ENCODE measurements at places on chromosomes 5 and 9.
A peak's percentile ranks its signal among the peaks of the same experiment; 100 is the strongest.

DNA sequence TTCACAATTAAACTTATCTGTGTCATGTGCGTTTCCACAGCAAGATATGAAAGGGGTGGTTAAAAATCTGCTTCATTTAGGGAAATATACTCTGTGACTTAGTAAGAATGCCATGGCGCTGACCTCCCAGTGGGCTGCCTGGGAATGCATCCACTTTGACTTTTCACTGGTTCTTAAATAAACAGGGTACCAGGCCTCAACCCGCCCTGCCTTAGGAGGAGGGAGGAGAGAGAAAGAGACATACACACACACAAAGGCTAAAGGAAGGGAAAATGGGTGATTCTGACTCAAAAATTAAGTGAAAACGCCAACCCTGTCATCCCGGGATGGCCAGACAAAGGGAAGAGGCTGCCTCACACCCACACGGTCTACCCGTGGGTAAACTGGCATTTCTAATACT is 122.1 kb downstream of the EBF1 start:
- DNase-seq: no peak

GRCh38 chr9:127654619-127655018 is 42.5 kb downstream of the STXBP1 start:
- DNase-seq: no peak

DNA sequence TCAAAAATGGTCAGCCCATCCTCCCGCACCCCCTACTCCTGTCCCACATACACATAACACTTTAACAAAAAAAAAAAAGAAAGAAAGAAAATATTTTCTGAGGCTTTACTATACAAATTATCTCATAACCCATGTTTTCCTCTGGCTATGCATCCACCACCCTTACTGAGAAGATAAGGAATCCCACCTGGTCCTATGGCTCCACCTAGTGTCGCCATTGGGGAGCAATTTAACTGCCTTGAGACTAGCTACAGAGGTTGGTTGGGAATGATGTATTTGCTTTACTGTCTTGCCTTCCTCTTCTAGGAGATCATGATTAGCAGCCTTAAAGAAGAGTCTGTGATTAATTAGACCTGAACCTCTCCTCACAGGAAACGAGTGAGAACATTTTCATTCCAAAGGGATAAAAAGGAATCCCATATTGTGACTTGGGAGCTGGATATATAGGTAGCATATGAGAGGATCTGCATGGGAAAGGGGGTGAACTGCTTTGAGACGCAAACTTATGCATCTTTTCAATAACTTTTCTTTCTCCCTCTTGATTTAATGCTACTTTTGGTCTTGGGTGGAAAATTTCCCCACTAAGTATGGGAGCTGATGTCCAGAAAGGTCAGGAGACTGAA is 77.7 kb upstream of the SELENOP start:
- peak; percentile 19 for DNase-seq

DNA sequence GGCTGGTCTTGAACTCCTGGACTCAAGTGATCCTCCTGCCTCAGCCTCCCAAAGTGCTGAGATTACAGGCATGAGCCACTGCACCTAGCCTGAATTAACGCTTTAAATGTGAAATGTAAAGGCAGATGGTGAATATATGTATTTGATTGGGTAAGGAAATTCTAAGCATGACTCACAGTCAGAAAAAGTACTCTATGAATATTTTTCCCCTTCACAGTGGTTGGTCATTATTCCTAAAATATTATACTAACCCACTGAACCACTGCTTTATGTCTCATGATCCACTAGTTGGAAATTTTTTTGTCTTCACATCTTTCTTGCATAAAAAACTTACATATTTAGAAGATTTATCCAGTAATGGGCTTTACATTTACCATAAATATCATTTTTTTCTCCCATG is 14.5 kb upstream of the TENT4A start:
- no peak for DNase-seq

DNA sequence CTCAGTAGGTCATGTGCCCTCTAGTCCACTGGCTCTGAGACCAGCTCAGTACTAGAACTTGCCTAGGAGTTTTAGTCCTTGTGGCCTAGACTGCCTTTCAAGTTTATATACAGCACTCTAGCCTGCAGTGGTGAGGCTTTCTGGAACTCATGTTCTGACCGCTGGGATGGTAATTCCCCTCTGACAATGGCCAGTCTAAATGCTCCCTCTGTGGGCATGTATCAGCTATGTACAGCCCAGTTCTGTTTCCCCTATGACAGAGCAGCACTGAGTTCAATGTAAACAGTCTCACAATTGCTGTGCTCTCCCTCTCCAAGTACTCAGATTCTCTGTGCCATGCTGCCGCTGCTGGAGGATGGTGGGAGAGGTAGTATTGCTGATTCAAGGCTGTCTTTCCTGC is 68.6 kb upstream of the SLC27A6 start:
- no peak for DNase-seq

GRCh38 chr5:5348135-5348534 is 74.3 kb upstream of the ICE1 start:
- DNase-seq: no peak

DNA sequence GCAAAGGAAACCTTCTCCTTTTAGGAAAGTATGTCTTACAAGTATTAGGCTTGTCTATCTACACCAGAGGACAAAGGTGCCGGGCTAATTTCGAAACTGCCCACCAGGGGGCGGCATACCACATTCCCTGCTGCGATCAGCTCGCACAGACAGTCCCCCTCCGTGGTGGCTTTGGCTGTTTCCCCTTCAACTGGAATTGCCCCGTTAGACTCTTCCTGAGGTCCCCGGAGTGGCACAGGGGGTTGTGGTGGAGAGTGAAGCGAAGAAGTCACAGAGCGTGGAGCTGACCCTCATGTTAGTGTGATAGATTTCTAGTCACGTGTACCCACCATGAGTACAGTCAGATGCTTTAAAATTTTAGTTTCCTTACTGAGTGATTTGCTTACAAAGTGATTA is 17.5 kb downstream of the PTTG1 start:
- DNase-seq: no peak

DNA sequence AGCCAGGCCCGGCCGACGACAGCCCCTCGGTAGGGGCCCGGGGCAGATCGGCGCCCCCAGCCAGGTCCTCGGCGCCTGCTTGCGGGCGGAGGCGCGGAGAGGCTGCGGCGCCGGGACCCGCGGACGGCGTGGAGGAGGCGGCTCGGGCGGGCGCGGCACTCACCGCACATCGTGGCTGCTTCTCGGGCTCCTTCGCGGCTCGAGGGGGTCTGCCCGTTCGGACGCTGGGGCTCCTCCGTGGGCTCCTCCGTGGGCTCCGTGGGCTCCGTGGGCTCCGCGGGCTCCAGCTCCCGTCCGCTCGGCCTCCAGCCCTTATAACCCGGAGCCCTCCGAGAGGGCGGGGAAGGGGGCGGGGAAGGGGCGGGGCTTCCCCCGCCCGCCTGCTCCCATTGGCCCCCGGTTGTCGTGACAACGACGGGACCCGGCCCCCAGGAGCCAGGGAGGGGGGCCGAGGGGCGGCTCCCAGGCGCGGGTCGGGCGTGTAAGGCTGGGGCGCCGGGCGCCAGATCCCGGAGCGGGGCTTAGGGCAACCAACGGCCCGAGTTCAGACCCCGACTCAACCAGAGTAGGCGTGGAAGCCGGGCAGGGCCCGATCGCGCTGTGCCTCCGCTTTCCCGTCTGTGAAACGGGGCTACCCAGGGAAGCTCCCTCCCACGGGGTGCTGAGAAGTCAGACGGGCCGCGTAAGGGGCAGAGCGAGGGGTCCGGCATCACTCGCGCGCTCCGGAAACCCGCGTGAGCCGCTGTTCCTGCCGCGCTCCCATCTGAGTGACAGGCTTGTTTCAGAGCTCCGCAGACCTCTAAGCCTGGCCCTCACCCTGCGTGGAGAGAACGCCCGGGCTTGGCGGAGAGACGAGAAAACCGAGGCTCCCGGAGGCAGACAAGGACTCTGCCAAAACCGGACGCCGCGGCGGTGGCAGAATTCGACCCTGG is at the start of gene GFPT2:
GFPT2 (minus strand) TSS at position 289 of the 932 bp plus-strand sequence; CDS start at position 170, 119 bp downstream.
- no peak for DNase-seq

DNA sequence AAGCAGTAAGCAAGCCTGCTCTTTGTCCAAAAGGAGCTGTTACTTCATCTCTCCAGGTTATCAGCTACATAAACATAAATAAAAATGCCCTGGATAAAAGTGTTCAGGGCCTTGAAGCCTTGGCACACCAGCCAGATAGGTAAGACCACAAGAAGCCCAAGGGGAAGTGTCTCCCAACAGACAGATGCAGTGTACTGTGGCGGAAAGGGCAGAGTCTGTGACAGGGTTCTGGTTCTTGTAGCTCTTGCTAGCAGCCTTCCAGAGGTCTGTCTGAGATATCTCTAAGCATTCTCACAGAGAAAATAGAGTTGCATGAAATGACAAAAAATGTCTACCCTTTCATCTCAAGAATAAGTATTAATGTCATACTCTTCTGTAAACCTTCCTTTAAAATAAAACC is 30.1 kb downstream of the ISOC1 start:
- no peak for DNase-seq

DNA sequence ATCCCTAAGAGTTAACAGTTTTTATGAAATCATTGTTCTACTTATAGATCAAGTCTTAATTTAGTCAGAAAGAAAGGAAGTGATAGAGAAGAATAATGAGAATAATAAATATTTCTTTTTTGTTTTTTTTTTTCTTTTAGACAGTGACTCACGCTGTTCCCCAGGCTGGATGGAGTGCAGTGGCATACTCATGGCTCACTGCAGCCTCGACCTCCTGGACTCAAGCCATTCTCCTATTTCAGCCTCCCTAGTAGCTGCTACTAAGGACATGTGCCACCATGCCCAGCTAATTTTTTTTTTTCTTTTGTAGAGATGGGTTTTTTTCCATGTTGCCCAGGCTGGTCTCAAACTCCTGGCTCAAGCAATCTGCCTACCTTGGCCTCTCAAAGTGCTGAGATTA is 11.0 kb downstream of the IFNA21 start:
- no peak for DNase-seq

GRCh38 chr9:101671567-101671966 is 66.9 kb downstream of the GRIN3A start:
- no peak for DNase-seq

DNA sequence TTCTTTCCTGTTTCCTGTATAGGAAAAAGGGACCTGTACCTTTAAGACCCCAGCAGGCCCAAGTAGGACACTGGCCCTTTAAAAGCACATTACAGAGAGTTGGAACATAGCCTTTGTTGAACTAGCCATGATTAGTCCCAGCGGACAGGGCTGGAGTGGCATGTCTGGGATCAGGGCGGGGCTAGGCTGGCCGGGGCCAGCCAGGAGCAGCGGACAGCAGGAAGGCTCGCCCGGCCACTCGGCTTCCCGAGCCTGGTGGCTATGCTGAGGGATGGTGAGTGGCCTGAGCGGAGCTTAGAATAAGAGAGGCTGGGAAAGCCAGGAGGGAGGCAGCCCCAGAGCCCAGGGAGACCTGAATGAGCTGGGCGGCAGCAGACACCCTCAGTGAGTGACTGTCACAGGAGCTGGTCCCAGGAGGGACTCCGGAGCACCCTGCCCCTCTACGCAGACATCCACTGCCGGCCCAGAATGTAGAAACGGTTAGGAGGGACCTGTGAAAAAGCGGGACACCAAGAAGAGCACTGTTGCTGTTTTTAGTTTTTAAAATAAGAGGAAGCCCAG is 92.1 kb downstream of the DAB2IP start:
- DNase-seq: no peak

- DNase-seq: no peak
These were observed 46.9 kb upstream of the EGFL7 start for GRCh38 chr9:136615631-136616306.

- no peak for DNase-seq
These were observed 40.0 kb downstream of the DAPK1 start for GRCh38 chr9:87537625-87538024.

DNA sequence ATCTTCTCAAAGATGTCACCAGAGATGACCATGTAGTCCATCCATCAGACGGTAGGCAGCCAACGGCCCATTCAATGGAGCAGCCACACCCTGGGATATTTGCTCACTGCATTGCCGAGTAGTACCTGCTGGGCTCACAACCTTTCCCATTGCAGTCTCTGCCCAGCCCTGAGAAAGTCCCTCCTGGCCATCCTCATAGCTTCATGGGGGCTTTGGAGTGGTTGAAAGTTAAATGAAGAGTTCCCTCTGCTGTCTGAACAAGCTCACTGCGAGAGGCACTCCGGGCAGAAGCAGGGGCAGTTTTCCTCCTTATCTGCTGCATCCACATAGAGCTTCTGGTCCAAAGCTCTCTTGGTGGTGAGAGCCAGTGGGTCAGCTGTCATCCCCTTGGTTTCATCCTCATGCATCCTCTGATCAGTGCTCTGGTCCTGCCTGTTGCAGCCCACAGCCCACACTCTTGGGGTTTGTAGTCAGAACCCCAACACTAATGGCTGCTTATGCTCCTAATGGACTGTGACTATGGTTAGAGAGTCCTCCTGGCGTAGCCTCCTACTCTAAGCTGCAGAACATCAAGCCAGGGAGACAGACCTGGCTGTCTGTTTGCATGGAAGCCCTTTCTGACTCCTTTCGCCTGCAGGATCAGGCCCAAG is 23.3 kb downstream of the TNFSF8 start:
- no peak for DNase-seq

- DNase-seq: no peak
These were observed 219.7 kb downstream of the ADCY2 start for GRCh38 chr5:7615566-7616061.

- no peak for DNase-seq
These were observed 226.5 kb downstream of the TLE1 start for GRCh38 chr9:81462801-81463200.

DNA sequence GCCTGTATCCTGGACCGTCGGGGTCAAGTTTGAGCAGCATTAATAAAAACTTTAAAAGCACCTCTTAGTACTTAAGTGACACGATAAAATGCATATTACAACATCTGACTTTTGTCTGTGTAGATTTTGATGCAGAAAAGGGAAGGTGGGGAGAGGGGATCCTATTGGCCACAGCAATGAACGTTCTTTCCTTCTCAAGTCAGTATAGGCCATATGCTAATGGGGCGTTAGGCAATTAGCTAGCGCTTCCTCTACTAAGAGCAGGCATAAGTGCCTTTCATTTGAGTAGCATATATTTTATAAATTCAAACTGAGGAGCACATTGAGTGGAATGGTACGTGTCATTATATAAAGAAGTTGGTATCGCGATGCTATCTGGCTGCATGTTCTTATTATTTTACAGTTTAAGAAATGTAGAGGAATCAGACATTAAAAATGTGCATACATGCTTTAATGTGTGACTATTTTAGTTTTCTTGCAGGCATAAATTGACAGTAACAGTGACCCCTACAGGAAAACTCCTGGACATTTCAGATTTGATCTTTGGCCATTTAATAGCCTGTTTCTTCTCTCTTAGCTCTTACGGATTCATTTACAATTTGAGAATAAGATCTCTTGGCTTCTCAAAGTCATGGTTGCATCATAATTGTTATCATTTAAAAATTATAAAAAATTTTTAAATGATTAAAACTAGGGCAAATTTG is 1.1 kb upstream of the GNA14 start:
- no peak for DNase-seq

GRCh38 chr9:19748278-19749126 is 40.3 kb downstream of the SLC24A2 start:
- DNase-seq: no peak

DNA sequence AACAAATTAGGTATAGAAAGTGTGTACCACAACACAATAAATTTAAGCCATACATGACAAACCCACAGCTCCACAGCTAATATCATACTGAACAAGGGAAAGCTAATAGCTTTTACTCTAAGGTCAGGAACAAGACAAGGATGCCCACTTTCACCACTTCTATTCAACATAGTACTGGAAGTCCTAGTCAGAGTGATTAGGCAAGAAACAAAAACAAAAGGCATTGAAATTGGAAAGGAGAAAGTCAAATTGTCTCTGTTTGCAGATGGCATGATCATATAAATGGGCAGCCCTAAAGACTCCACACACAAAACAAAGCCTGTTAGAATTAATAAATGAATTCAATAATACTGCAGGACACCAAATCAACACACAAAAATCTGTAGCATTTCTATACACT is 548.8 kb downstream of the CTNND2 start:
- no peak for DNase-seq

Data from GM12864 (cell line).